CD4-positive, alpha-beta T cell treated with Interleukin-6 at 100 ng/mL for 8 hours (primary cell): ENCODE measurements at places on chromosomes 2 and 18.

DNA sequence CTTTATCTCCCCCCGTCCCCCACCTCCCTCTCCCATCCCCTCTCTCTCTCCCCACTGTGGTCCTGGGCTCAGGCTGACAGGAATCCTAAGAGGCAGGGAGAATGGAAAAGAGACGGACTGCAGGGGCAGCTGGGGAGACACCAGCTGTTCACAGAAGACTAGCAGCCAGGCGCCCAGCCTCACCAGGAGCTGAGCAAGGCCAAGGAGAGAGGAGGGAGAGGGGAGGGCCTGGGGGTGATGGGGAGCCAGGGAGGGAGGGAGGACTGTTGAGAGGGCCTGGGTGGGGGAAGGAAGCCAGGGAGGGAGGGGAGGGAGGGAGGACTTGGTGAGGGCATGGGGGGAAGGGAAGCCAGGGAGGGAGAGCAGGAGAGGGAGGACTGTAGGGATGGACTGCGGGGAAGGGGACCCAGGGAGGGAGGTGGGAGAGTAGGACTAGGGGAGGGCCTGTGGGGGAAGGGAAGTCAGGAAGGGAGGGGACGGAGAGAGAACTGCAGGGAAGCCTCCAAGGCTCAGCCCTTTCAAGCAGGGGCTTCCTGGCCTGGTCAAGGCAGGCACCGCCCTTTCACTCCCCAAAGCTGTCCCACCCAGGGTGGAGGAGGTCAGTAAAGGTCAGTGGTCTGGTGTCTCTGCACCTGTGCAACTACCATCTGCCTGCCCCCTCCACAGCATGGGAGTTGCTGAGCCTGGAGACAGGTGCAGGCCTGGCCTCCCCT is 517.7 kb upstream of the MYT1L start:
- no peak for DNase-seq

DNA sequence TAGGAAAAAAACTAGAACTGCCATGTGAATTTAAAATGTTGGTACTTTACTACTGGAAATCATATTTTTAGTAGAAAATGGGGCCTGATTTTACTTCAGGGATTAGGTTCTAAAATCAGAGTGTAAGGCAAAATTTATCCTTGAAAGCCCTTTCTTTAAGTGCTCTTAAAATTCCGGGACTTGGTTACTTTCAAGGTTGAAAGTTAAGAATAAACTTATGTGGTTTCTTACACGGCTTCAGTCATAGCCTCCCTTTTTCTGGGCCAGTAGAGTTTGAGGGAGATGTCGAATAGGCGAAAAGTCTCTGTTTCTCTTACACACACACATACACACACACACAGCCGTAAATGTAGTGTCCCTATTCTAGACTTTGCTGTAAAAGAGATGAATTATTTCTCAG is 13.1 kb downstream of the KCNE4 start:
- no peak for DNase-seq

GRCh38 chr2:224966613-224967012 is 75.7 kb downstream of the DOCK10 start:
- DNase-seq: no peak

DNA sequence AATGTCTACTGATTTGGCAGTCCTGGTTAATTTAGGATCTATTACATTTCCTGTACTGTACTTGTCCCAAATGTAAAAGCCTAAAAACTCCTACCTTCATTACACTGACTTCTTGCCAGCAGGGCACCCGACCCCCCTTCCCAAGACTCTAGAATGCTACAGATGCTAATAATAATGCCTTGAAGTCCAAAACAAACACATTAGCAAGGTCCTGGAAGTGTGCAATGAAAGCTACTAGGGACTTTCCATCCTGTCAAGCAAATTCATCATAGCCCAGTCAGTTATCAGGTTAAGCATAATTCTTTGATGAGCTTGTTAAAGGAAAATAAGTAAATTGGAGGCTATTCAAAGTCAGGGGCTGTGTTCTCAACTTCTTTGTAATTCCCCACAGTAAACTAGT is 115.3 kb upstream of the RBBP8 start:
- DNase-seq: no peak

DNA sequence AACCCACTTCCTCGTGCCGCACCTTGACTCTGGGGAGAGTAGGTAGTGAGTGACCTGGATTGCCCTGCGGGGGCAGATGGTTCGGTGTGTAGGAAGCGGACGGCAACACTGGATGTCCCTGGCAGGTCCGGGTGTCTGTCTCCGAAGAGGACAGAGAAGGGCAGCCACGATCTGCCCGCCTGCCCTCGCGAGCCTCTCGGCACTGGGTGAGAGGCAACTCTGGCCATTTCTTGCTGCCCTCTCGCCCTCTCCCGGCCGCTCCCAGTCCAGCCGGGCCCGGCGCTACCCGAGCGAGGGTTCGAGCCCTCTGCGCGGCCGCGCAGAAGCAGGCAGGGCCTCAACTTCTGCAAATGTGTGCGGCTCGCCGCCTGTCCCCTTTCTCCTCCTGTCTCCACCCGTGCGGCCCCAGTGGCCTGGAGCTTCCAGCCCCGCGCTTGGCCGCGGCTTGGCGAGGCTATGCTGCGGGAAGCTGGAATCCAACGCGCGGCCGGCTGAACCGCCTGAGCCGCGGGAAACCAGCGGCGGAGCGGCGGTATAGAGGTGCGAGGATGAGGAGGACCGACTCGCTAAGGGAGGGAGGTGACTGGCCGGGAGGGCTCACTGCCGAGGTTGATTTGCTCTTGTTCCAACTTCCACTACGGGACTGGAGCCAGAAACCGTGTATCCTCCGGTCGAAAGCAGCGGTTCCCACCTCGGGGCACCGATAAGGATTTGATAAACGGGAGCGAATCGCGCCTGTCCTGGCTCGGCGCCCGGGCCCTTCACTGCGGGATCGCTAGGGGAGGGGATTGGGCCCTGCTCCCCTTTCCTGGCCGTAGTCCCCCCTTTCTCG is 1.5 kb downstream of the EPAS1 start:
- DNase-seq: no peak

DNA sequence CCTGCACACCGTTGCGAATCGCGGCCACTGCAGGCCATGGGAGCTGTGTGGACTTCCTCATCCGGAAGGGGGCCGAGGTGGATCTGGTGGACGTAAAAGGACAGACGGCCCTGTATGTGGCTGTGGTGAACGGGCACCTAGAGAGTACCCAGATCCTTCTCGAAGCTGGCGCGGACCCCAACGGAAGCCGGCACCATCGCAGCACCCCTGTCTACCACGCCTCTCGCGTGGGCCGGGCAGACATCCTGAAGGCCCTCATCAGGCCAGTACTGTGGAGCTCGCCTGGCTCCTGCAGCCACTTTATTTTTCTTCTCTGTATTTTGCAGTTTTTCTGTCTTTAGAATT is 9.0 kb downstream of the ASB1 start:
- DNase-seq: no peak

DNA sequence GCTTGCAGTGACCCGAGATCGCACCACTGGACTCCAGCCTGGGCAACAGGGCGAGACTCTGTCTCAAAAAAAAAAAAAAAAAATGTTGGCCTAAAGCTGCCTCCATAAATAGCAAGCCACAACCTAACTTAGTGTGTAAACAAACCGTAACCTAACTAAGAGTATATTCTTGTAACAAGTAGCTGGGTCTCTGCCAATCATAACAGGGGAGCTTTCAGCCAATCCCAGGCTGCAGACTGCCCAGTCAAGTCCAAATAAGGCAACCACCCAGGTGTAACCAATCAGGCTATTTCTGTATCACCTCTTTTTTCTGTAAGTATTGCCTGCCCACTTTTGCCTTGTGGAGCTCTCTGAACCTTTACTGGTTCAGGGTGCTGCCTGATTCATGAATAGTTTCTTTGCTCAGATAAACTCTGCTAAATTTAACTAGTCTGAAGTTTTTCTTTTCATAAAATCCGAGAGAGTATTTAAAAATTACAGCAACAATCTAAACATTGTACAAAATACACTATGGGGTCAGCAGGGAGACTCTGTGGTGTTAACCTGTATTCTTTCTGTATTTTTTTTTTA is 4.5 kb downstream of the PSTPIP2 start:
- DNase-seq: no peak

- peak; percentile 12 for DNase-seq
These were observed 769 bp downstream of the ATF2 start for GRCh38 chr2:175167076-175167791.

DNA sequence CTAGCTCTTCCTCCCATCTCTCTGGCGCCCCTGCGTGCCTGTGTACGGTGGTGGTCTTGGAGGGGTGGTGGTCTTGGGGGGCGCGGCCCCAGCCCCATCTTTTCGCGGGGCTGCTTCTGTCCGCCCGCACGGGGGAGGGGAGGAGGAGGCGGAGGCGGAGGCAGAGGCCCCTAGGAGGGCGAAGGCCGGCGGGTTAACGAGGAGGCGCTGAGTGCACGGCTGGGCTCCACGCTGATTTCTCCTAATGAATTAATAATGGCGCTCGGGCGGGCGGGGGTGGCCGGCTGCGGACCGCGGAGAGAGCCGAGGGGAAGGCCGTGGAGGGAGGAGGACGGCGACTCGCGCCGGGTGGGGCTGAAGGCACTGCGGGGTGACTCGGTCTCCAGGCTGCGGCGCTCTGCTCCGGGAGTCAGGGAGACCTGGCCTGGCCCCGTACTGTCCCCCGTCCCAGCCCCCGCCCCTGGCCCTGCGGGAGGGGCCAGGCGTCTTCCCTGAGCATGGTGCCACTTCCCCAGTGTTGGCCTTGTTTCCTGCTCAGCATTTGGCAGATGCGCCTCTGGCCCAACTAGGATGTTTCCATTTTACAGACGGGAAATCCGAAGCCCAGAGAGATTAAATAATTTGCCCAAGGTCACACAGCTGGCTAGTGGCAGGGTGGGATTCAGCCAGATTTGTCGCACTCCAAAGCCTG is 6.0 kb downstream of the GAREM2 start:
- DNase-seq: no peak

DNA sequence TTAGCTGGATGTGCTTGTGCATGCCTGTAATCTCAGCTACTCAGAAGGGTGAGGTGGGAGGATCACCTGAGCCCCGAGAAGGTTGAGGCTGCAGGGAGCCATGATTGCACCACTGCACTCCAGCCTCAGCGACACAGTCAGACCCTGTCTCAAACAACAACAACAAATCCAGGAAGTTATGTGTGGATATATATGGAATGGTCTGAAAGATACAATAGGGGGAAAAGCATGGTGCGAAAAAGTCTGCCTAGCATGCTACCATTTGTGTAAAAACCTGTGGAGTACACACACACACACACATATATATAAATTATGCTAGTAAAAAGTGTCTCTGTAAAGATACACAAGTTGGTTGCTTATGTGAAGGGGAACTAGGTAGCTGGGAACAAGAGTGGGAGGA is 6.9 kb upstream of the HOXD1 start:
- no peak for DNase-seq

DNA sequence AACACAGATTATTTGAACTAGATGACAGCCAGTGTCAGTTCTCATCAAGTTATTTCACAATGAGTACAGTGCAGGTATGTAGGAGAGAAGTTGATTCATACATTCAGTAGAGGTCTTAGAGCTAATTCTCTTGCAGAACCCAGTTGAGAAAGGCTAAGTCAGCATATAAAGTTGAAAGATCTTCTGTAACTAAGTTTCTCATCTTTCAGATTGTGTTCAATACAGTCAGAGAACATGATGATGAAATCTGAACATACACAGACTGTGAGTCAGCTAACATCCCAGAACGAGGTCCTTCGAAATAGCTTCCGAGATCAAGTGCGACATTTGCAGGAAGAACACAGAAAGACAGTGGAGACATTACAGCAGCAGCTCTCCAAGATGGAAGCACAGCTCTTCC is 41.9 kb upstream of the LIMS1 start:
- DNase-seq: no peak

GRCh38 chr2:202763916-202764315 is 107.7 kb downstream of the ICA1L start:
- DNase-seq: no peak

DNA sequence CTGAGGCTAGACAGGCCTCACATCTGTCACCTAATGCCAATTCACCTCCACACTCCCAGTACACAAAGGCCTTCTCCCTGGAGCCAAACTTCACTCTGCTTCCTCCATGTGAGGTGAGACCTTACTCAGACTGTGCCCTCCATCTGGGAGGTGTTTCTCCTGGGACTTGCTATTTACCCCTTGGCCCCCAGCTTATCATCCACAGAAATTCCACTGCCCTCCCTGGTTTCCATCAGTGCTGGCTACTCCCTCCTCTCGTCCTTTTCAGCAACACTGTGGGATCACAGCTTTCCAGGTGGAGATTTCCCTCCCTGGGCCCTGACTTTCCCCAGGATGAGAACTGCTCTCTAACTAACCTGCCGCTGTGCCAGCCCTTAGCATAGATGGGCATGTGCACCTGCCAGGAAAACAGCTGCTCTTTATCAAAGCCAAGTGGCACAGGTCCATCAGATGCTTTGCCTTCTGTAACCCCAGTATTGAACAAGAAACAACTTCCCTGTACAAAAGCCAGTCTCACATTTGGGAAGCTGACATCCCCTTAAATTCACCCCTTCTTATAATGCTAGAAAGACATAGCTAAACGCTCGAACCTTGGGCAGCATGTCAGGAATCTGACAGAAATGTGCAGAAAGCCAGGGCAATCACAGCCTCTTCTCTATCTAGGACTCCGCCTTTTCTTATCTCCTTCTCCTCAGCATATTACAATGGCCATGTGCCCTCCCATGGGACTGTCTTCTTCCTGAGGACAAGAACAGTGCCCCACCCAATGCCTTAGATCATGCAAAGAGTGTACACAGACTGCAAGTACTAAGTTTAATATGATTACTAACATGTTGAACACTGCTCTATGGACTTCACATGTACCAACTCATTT is 535.5 kb upstream of the ID2 start:
- no peak for DNase-seq

GRCh38 chr2:156321243-156321904 is 11.1 kb downstream of the NR4A2 start:
- DNase-seq: no peak

DNA sequence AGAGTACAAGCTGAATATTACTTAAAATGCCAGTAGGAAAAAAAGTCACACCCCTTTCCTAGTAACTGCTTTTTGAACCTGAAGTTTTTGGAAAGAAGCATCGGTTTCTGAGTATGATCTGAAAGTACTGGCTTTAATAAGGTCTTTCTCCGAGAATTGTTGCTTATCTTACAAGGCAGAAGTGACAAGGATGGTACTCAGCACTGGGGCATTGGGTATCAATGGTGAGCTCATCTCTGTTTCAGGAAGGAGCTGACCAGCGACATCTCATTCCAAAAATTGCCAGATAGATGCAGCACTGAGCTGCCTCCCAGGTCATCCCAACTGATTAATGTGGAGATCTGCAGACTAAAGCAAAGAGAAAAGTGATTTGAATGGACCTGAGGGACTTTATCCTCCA is 85.4 kb downstream of the FMNL2 start:
- DNase-seq: no peak

DNA sequence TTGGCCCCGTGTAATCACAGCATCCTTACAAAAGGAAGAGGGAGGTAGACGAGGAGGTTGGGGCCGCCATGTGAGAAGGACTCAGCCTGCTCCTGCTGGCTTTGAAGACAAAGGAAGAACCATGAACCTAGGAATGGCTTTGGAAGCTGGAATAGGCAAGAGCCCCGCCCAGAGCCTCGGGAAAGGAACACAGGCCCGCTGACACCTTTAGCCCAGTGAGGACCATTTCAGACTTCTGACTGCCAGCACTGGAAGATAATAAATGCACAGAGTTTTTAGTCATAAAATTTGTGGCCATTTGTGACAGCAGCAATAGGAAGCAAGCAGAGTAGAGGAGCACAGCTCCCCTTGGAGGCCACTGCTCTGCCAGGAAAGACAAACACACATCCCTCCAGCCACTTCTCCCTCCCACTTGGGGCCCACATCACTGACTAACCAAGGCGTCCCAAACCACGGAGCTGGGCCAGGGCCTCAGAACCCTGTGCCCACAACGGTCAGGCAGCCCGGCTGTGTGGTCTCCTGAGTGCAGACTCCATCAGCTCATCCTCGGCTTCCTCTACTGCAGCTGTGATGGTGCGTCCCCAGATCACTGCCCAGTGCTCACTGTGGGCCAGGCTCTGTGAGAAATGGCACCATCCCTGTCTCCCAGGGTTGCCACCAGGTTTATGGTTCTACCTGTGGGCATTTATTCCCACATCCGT is 39.7 kb downstream of the TFCP2L1 start:
- no peak for DNase-seq
